ENCODE measurements at places on chromosomes 12 and 14.

- DNase-seq: peak; percentile 35
Observed at GRCh38 chr14:80587096-80587724, 354.3 kb downstream of the CEP128 start.

- no peak for DNase-seq
Observed at GRCh38 chr14:76867516-76868453, 41.6 kb downstream of the LRRC74A start.

GRCh38 chr14:85038526-85039352 lies 491.2 kb upstream of the FLRT2 start:
- no peak for DNase-seq

DNA sequence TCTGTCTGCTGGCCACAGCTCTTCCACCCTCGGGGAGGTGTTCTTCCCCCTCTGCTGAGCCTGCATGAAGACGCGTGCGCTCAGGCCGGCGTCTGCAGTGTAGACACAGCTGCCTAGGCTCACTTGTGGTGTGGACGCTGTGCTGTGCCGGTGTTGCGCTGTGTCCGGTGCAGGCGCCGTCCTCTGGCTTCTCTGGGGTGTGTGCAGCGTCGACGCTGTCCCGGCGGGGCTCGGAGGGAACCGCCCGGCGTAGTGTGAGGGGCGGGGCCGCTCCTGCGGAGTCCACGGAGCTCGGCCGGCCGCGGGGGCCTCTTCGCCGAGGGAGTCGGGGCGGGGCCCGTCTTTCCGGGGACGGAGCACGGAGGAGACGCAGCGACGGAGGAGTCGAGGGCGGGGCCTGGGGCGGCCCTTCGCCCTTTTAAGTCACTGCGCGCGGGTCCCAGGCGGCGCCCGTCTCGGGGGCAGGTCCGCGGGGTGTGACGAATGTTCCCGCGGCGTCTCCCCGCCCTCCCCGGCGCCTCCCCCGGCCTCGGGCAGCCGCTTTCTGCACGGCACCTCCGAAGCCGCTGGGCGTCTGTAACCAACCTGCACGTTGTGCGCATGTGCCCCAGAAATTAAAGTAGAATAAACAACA lies 45.2 kb downstream of the NOC4L start:
- peak; percentile 50 for DNase-seq

DNA sequence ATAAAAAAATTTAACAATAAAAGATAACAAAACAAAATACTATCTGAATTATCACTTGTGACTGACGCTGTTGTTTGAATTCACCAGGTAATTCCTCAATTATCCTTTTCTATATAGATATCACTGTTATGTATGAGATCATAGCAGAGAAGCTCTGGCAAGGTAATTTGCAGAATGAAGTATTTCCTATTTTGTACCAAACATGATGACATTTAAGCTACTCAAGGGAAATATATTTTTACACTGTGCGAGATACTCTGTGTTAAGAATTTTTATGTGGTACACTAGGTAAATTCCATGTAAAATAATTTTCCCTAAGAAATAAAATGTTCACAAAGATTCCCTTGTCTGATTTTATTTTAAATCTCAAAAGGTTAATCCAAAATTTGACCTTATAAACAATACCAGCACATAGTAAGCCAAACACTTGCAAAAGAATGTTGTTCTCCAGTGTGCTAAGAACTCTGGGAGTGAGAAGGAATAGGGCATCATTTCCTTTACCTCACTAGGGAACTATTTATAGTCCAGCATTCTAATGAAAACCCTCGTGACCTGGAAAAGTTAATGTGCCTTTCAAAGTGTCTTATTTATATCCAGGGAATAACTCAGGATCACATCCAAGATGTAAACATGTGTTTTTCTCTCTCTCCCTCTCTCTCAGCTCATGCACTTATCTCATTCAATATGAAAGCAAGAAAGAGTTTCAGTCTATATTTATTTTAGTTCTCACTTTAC lies 115.2 kb upstream of the RAP1B start:
- DNase-seq: peak; percentile 60

DNA sequence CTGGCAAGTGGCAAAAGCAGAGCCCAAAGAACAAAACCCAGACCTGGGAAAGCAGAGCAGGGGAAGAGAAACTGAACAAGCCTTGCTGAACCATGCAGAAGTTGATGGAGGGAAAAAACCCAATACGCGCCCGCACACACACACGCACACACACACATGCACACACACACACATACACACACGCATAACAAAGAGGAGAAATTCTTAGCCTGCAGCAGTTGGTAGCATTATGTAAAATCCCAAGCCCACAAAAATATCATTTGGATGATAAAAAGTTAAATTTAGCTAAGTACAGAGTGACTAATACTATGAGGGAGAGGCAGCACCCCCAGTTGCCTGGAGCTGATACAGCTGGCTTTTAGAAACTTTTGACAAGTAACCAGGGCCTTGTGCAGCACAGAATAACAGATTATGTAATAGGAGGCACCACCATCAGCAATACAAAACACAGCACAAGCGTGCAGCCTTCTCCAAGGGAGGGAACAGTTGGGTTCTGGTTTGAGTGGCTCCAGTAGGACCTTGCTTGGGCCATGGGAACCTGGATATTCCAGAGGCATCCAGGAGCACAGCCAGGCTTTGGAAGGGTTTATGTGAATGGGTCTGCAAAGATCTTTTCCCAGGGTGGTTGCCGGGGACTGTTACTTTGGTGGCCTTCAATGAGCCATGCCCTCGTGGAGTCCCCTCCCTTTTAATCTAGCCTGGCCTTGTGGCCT lies 35.3 kb downstream of the PITPNM2 start:
- no peak for DNase-seq

- DNase-seq: peak; percentile 76
Observed at GRCh38 chr12:5988659-5989116, 43.6 kb upstream of the ANO2 start.

DNA sequence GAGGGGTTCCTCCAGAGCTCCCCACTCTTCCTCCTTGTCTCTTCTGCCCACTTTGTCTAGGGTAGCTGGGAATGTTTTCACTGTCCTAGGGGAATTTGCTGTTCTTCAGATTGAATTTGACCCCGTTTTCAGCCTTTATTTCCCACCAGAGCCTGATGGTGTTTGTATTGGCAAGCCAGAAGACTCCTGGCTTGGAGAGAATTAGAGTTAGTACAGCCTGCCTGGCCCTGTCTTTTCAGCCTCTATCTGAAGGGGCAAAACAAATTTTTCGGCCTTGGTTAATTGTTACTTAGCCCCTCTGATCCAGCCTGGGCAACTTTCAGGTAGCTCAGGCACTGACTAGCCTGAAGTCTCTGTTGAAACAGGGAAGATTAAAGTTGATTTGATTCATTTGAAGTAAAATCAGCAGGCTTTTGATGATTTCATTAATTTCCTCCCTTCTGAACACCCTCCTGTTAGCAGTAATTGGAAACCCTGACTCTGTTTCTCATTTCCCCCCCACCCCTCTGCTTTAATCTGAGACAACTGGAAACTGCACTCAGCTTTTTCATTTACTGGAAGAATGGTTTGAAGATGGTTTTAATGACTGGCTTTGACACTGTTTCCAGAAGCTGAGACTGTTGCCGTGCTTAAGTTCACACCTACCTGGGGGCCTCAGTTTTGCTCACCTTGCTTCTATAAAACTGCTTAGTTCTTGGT lies 63.3 kb downstream of the SUSD6 start:
- DNase-seq: no peak

All from kidney capillary endothelial cell (primary cell).